ENCODE measurements at places on chromosomes 12 and 14.
A peak's percentile ranks its signal among the peaks of the same experiment; 100 is the strongest.

DNA sequence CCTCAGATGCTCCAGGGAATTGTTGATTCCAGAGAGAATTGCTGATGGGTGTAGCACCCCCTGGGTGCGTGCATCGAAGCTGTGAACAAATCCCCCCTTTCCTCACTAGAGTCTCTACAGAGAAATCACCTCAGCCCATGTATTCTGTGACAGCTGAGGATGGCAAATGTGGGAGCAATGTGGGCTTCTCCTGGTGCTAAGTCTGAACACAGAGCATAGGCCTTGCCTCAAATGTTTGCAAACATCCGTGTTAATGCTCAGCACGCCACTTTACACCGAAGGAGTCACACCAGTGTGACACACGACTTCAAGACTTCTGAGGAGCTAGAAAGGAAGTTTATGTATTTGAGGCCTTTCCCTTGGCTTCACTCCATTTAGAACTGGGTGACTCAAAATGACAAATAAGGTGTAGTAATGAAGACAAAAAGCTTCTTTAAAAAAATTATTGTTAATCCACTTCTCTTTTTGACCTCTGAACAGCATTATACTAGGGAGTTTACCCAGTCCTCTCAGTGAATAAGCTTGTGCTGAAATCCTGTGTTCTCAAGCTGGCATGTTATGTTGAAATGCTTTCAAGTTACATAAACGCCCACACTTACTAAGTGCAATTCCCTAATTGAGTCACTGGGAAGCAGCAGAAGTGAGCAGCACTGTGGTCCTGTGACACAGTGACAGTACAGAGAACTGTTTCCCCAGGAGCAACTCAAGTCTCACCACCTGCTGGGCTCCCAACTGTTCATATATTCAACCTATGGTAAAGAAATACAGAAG lies 92.9 kb downstream of the FAR2 start:
- DNase-seq = no peak

DNA sequence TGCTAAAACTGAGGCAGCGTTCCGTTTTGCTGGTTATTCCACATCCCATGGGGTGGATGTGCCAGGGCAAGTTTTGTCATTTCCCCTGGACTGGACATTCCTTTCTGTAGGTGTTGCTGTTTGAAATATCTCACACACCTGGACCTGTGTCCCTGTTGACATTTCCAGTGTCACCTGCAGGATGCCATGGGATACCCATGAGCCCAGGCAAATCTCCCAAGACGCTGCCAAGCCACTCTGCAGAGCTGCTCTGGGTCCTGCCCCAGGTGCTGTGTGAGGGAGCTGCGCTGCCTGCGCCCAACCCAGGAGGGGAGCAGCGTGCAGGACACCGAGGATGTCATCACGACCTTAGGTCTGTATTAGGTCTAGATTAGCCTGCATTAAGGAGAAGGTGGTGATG lies 5.2 kb upstream of the PACS2 start:
- no peak for DNase-seq

DNA sequence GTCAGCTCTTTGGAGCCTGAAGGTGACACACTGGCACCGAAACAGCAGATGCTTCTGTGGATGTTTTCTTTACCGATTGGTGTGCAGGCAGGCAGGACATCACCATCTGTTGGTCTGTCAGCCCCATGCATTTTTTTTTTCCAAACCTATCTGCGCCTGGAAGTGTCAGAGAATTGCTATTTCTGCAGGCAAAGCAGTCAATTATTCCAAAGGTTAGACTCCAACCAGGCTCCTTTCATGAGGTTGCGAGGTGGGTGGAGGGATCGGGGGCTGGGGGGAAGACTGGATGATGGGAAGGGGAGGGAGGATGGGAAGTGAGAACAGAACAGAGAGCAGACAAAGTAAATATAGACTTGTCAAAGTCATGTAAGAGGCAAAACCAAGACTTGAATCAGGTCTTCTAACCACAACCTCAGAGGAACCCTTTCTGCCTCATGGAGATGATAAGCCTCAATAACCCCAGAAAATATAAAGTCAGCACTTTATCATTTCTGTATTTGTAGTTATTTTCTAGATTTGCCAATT lies 117.7 kb downstream of the OTOGL start:
- DNase-seq = no peak

- DNase-seq = no peak
Observed at GRCh38 chr12:44217146-44217883, 381.4 kb downstream of the TMEM117 start.

GRCh38 chr12:104736307-104736706 lies 221.8 kb downstream of the SLC41A2 start:
- DNase-seq = no peak

DNA sequence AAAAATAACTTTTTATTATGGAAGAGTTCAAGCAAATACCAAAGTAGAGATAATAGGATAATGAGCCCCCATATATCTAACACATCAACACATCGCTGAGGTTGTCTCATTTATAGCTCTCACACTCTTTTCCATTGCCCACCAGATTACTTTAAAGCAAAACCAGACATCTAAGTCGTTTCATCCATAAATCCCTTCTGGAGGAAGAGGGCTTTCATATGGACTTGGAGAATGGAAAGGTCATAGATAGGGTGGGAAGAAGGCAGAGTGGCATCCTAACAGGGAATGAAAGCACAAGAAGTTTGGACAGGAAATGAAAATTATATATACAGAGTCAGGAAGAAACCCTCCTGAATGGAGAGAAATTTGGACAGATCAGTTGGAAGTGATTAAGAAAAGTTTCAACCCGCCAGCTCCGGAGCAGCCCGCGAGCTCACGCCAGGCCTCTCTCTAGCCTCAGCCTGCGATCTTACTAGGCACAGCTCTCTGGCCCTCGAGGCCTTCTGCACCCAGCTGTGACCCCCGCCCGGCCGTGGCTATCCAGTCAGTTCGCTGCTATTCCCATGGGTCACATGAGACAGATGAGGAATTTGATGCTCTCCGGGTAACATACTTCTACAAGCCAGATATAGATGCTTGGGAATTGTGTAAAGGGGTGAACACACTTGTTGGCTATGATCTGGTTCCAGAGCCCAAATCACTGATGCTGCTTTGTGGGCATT lies 48.4 kb upstream of the NID2 start:
- no peak for DNase-seq

DNA sequence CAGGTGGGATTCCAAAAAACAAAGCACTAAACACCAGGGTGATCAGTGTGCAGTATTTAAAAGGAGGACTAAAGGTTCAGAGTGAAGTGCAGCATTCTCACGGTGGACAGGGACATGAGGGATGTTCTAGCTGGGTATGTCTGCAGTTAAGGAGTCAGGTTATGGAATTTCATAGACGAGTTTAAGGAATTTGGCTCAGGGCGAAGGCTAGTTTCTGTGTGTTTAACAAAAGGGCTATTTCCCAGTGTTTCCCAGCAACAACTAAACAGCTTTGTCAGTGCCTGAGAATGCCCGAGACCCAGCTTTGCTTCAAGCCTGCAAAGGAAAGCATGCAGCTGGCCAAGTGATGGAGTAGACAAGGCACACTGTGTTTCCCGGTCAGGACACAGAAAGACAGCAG lies 7.0 kb downstream of the KRT1 start:
- DNase-seq = no peak

DNA sequence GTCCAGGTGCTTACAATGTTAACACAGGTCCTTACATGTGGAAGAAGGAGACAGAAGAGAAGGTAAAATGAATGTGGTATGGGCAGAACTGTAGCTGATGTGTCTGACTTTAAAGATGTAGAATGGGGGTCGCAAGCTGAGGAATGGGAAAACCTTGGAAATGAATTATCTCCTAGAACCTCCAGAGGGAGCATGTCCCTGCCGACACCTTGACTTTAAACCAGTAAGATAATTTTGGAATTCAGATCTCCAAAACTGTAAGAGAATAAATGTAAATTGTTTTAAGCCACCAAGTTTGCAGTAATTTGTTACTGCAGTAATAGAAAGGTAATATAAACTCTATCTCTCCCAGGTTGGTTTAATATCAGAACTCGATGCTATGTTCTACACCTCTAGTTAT lies 80.1 kb upstream of the ALG10 start:
- no peak for DNase-seq

DNA sequence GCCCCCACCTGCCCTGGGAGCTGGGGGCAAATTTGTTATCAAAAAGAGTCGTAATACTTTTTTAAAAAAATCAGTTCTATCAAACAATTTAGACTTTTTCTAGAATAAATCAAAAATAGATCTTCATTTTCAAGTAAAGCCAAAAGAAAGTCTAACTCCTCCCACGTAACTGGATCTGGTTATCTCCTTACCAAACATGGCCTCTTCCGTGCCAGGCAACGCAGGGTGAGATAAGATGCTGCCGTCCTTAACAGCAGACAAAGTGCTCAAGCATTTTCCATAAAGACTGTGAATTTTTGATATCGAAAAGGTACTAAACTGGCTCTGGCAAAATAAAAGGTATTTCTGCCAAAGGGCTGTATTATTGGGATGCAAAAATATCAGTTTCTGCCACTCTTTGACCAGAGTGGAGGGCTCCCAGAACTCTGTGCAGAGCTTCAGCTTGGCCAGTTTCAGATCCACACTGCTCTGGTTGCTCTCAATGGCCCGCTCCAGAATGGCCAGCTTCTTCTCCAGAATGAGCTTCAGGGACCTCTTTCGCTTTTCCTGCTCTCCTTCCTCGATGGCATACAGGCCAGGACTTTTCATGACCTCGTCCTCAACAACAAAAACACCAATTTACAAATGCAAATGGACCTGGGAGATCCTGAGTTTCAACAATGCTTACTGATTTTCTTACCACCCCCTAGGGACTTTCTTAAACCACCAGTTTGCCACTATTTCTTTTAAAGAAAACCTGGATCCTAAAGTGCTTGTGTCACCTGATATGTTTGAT lies 29.0 kb downstream of the NRDE2 start:
- no peak for DNase-seq

DNA sequence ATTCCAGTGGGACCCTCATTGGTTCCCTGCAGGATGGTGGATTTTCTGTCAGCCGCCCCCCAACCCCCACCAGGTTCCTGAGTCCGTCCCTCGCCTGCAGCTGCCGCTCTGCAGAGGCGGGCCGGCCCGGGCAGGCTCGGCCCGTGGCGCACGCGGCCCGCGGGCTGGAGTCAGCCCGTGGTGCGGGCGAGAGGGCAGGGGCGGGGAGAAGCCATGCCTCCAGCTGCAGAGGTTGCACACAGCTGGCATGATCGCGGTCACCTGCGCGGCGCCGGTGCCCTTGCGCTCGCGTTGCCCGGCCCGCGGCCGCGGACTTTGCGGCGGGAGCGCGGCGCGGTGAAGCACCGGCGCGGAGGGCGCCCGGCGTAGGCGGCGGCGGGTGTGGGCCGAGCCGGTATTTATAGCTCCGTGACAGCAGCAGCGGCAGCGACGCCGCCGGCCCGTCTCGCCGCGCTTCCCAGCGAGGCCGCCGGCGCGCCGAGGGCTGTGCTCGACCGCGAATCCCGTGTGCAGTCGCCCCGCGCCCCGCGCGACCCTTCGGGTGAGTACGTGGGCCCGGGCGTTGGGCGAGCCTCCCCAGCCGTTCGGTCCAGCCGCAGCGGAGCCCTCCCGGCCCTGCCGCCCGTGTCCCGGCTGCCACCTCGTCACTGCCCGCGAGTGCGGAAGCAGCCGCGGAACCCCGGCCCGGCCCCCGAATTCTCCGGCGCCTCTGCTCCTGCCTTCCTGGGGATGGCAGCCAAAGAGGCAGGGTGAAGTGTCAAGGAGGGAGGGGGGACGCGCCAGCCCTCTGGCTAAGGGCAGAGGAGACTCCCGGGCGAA lies at the start of gene TMEM117:
TSS of gene TMEM117 (plus strand) at position 426 of the 819 bp plus-strand sequence.
- DNase-seq = no peak

- DNase-seq = no peak
Observed at GRCh38 chr12:109632342-109632741, 58.7 kb downstream of the MVK start.

DNA sequence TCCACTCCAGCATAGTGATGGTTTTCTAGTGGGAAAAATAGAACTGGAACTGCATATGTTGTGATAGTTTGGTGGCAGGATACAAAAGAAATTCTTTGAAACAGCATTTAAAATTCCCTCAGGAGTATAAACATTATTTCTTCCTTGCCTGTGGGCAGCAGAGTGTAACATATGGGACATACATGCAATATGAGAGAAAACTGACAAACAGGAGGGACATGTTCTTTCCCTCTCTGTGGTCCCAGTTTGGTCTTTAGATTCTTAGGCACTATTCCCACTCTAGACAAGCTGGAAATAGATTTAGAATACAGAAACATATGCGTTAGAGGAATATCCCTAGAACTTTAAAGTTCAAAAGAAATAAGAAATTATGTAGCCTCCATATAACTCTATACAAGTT lies 68.0 kb downstream of the MGAT4C start:
- no peak for DNase-seq

DNA sequence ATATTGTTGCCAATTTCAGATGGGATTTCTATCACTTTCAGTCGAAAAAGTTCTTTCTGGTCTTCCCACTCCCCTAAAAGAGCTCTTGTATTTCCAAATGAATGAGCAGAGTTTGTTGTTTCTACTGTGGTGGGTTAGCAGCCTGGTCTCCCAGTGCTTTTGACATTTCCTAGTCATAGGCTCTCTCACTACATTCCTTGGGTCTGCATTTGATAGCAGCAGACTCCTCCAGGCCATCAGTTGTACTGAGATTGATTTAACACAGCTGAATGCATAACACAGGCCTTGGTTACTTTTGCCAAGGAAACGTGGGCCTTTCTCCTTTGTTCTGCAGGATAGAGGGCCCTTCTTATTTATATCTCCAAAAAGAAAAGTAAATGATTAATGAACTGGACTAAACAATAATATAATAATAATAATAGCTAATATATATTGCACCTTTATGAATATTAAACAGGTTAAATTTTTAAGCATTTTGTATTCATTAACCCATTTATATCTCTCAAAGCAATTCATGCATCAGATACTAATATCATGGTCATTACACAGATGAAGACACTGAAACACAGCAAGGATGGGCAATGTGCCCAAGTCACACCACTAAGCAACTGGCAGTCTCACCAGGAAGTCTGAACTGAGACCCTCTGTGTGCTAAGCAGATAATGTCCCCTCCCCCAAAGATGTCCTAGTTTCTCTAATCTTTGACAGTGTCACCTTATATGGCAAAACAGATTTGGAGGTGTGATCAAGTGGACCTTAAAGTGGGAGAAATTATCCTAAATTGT lies 1579.2 kb downstream of the AACS start:
- no peak for DNase-seq

GRCh38 chr12:3135522-3136461 lies 58.6 kb downstream of the TSPAN9 start:
- peak; percentile 10 for DNase-seq

- DNase-seq = no peak
Observed at GRCh38 chr14:41457393-41457792, 149.3 kb upstream of the LRFN5 start.

DNA sequence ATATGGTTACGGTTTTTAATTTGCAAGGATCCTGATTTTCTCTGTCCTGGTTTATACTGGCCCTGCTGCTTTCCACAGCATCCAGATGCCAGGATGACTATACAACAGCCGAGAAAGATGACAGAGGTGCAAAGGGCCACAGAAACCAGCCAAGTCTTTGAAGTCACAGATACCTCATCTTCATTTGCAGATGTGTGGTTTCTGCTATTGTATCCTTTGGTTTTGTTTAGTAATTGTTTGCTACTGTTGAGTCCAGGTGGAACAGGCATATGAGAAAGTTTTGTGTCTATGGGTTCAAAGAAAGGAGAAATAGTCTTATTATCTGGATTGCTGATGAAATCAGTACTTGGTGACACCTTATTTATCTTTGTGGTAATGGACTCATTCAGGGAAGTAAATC lies 17.3 kb upstream of the KLHL42 start:
- no peak for DNase-seq

All from KG1 (cell line).